ENCODE measurements at places on chromosomes 12 and 14. TPM values are rescaled to one million over a fixed set of nuclear protein-coding genes. Genes with fewer than 3 reads are reported as not detected.
A peak's percentile ranks its signal among the peaks of the same experiment; 100 is the strongest.

GRCh38 chr14:66383771-66384170, 102.4 kb upstream of the CCDC196 start:
- DNase-seq: peak; percentile 55

KLHL33 gene
- total RNA-seq: 0.35 TPM

DNA sequence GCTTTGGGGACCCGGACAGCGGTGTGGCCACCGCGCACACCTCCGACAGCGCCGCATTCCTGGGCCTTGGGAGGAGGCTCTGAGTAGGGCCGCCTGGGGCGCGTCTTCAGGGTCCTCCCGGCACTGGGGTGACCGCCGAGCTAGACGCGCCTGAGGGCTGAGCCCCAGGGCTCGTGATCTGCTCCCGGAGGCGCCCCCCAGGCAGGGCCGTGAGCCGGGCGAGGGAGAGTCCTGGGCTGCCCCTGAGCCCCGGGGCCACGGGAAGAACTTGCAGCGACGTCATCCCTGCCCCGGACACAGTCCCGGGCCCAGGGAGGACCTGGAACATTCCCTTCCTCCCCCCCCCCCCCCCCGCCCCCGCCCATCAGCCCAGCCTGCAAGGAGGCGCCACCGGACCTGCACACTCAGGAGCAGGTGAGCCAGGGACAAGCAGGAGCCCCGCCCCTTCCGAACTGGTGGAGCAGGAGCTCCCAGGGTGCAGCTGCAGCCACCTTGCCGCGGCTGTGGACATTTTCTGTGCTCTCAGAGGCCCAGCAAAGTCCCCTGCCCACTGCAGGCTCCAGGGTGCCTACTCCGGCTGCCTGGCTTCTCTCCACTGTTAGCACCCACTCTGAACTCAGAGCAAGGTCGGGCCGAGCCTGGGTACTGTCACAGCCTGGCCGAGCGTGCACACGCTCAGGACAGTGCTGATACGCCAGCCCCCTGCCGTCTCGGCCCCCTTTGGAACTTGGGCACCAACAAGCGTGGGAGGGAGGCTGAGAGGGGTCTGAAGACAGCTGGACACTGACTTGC, 50.7 kb downstream of the A2M start:
- peak; percentile 89 for DNase-seq

NGB gene
- 1.0 TPM for total RNA-seq

- DNase-seq: no peak
Measured at GRCh38 chr14:70183991-70184390, 4.8 kb downstream of the SLC8A3 start.

CINP gene
- total RNA-seq: 54.0 TPM

GRCh38 chr14:65170318-65170717, 68.0 kb upstream of the MAX start:
- no peak for DNase-seq

- peak; percentile 38 for DNase-seq
Measured at GRCh38 chr14:100840286-100841065, 14.6 kb downstream of the MEG3 start.

- no peak for DNase-seq
Measured at GRCh38 chr14:50937325-50937724, 7.0 kb downstream of the PYGL start.

HCAR2 gene
- not detected for total RNA-seq

DNA sequence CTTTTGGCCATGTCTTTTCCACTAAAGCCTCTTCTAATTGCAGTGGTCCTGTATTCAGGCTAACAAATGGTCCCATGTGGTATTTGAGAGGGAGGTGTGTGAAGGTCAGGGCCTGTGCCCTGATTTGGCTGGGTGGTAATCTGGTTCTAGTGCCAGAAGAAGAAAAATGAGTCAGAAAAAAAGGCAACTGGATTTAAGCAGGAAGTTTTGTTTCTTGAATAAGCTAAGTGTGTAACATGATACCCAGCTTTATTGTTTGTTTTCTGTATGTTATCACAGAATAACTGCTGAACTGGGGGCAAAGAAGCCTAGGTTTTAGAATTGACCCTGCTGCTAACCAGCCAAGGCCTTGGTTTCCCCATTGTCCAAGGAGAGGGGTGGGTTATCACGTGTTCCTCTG, 134.0 kb downstream of the ANO6 start:
- DNase-seq: no peak

GRCh38 chr12:49525942-49526341, 12.9 kb upstream of the KCNH3 start:
- DNase-seq: no peak

DNA sequence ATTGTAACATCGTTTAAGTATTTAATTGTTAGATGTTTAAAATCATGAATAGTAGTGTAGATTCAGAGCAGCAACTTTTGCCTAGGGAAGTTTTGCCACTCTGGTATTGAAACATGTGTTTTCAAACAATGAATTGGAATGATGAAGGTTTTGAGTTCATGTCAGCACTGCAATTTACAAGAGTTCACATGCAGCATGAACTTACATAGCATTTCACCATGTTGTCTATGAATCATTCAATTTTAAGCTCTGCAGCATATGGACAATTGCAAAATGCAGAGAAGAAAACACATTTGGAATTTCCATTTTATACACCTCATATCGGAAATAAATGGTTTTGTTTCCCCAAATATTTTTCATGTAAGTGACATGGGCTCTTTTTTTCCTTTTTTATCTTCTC, 170.7 kb upstream of the CDKN3 start:
- no peak for DNase-seq

SALL2 gene
- total RNA-seq: 281 TPM

CLEC2A gene
- total RNA-seq: not detected

GRCh38 chr14:97723819-97724218, 926.6 kb downstream of the VRK1 start:
- DNase-seq: no peak

DNA sequence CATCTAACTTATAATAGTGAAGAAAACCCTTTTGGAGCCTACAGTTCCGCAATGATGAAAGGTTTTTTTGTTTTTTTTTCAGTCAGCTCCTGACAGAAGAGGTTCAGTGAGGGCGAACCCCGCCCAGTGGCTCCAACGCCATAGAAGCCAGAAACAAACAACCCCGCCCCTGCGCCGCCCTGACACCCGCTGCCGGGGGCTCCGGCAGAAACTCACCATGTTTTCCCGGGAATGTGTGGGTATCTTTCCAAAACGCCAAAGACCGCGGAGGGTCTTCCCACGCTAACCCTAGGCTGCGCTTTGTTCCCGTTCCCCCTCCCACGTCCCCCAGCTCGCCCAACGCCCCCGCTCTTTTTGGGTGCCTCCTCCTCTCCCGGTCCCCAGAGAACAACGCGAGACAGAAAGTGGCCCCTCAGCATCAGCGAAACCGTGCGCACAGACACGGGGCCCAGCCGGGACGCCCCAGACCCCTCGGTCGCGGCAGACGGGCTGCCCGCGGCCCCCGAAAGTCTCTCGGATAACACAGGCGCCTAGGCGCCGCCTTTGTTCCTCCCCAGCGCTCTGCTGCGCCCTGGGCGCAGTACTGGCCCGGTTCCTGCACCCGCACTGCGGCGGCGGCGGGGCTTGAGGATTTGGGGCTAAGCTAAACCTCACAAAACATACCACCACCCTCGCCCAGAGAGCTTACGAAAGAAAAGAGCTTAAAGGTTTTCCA, 522 bp downstream of the TUBA1A start:
- DNase-seq: peak; percentile 72

DNA sequence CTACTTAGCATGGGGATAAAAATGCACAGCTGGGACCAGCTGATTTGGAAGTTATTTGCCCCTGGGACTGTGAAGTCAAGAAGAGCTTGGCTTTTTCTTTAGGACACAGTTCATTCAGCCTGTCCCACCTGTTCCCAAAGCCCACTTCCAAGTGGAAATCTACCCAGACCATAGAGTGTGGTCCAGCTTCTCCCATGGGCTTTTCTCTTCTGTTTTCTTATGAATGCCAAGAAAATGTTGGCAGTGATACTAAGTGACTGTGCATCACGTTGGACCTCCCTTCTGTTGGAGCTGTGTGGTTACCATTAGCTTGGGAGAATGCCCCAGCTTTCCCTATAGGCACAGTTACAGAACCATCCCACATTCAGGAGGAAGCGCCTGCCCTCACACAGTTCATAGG, 89.4 kb downstream of the NT5DC3 start:
- no peak for DNase-seq

DNA sequence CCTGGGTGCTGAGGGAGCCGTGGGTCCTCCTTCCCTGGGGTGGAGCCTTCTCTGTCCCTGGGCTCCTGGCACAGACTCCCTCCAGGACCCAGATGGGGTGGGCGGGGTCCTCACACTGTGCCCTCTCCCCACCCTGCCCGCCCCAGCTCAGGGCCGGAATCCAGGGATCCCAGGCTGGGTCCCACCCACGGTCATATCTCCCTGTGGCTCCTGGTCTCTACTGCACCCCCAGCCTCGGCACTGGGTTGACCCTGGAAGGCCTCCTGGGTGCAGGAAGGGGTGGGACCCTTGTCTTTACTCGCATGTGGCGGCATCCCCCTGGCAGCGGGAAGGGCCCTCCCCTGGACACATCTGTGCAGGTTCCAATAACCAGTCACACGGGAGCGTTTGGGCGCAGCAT, 75.8 kb upstream of the EIF5 start:
- no peak for DNase-seq

DNA sequence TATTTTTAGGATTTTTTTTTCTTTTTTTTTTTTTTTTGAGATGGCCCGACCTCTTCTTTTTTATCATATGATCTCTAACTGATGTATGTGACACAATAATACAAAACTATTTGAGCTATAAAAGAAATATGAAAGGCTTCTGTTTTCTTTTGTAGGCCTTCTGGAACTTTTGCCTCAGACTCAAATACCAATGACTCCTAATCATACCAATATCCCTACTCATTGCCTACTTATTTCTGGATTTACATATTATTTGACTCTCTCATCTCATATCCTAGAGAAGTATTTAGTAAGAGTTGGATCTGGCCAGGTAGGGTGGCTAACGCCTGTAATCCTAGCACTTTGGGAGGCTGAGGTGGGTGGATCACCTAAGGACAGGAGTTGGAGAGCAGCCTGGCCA, 12.7 kb upstream of the WDR89 start:
- DNase-seq: no peak

RIPK3 gene
- total RNA-seq: 0.16 TPM

Data from GM23338 (cell line).